ENCODE measurements at places on chromosomes 7 and 10. TPM values are rescaled to one million over a fixed set of nuclear protein-coding genes. Genes with fewer than 3 reads are reported as not detected.

Gene LRRN3
- 2.1 TPM for total RNA-seq

Gene WAC
- 44.7 TPM for total RNA-seq

Gene LRRC27
- 14.6 TPM for total RNA-seq

Gene SPDYE18
- 0.14 TPM for total RNA-seq

Gene CYP26A1
- 0.14 TPM for total RNA-seq

Gene WIPF3
- total RNA-seq = under 0.01 TPM

Gene ATOH7
- total RNA-seq = not detected

Gene XRCC2
- total RNA-seq = 0.43 TPM

Gene KLHL7
- total RNA-seq = 29.6 TPM

Gene FAM25G
- not detected for total RNA-seq

Gene AKR1C8
- total RNA-seq = not detected

Gene GCC1
- total RNA-seq = 29.6 TPM

Gene AGMO
- total RNA-seq = 0.18 TPM

Gene ACTL6B
- total RNA-seq = not detected

Gene PLEKHS1
- total RNA-seq = 0.09 TPM

Gene NPY
- total RNA-seq = not detected

Gene DAGLB
- 11.1 TPM for total RNA-seq

Gene KCNIP2
- total RNA-seq = 1.8 TPM

Gene TAF3
- 1.4 TPM for total RNA-seq

Gene C7orf57
- total RNA-seq = not detected

Gene CPA2
- total RNA-seq = not detected

Gene ASB10
- not detected for total RNA-seq

Gene TMEM26
- 0.92 TPM for total RNA-seq

Gene MAP3K8
- total RNA-seq = 16.1 TPM

Gene ADAM12
- 23.6 TPM for total RNA-seq

Gene C10orf105
- under 0.01 TPM for total RNA-seq

Gene LIPF
- total RNA-seq = not detected

Gene GNG11
- total RNA-seq = 40.3 TPM
